D341Med (cell line): ENCODE measurements at places on chromosomes 6 and 20.

DNA sequence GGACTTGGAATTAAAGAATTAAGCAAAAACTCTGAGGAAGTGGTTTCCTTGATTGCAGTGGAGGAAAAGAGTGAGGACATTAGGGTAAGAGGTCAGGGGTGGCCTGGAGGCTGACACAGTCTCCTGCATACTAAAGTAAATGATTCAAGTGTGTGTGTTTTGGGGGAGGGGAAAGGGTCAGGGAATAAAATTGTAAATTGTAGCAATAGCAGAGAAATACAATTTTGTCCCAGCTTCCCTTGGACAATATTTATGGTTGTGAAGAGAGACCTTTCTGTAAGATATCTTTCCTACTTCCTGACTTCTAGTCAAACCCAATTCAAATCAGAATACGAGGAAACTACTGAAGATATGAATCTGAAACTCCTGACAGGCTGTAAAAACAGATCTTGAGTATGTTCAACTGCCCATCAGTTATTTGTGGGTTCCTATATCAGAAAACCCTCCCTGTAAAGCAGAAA, 143.4 kb upstream of the HMGN3 start:
- DNase-seq, result no peak

DNA sequence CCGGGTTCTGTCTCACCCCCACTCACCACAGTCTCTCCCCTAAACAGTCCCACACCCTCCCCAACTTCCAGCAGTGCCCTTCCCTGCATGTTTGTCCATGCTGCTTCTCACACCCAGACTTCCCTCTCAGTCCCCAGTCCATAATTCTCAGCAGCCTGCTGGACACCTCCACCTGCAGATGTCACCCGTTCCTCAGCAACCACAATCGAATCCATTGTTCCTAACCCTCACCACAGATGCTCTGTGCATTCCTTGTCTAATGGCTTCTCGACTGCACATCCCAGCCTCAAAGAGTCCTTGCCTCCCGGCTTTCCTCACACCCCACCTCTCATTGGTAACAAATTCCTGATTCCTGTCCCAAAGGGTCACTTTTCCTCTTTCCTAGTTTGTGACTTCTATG, 55.6 kb downstream of the GOPC start:
- DNase-seq, result no peak

DNA sequence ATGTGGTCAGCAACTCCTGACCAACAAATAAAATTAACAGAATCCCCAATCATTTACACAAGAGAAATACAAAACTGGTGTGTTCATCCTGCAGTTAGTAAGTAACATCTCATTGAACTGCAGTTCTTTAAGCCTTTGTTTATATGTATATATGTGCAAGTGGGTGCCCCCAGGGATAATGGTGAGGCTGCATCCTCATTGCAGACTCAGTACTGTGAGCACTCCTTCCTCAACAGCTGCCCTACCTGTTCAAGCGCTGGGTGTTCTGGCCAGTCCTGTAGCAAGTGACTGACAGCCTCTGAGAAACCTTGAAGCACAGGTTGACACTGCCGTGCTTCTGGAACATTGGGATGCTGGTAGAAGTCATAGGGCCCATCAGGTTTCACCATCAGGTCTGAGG, 49.8 kb upstream of the LYRM2 start:
- no peak for DNase-seq

DNA sequence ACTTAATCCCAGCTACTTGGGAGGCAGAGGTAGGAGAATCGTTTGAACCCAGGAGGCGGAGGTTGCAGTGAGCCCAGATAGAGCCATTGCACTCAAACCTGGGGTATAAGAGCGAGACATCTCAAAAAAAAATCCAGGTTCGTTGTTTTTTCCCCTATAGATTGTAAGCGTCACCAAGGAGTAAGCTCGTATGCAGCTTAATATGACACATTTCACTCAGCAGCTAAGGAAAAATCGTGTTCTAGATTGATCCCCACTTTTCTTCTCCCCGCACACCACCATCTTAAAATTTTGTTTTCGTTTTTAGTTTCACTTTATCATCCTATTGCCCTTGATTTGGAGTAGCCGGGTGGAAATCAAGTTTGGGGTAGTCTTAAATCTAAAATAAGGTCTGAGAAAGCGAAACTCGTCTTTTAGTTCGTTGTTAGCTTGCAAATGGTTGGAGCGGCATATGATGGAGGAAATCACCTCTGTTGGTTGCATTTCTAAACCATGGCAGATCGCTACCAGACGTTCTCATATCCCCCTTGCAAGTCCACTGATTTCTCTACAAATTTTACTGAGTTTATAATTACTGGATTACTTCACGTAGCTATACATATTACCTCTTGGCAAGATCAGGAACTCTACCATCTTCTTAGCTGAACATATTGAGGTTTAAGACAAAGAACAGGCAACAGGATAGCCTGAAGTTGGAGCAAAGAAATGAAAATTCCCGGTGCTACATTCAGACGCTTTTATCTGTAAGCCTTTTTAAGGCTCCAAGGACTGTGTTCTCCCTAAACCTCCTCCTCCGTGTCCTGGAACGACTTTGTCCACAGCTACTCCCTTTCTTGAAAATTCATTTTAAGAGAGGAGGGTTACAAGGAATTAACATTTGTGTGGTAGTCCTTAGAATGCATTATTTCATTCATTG, 91.1 kb upstream of the BTN3A2 start:
- no peak for DNase-seq

- no peak for DNase-seq
Observed at GRCh38 chr6:89793586-89793985, 26.0 kb downstream of the MDN1 start.

GRCh38 chr6:4336084-4336483, 200.7 kb upstream of the ECI2 start:
- DNase-seq, result peak; percentile 10

GRCh38 chr20:62980970-62981369, 25.8 kb downstream of the BHLHE23 start:
- peak; percentile 65 for DNase-seq

- no peak for DNase-seq
Observed at GRCh38 chr6:45658400-45658799, 280.7 kb upstream of the SUPT3H start.

GRCh38 chr6:23637296-23637695, 488.7 kb upstream of the NRSN1 start:
- no peak for DNase-seq

DNA sequence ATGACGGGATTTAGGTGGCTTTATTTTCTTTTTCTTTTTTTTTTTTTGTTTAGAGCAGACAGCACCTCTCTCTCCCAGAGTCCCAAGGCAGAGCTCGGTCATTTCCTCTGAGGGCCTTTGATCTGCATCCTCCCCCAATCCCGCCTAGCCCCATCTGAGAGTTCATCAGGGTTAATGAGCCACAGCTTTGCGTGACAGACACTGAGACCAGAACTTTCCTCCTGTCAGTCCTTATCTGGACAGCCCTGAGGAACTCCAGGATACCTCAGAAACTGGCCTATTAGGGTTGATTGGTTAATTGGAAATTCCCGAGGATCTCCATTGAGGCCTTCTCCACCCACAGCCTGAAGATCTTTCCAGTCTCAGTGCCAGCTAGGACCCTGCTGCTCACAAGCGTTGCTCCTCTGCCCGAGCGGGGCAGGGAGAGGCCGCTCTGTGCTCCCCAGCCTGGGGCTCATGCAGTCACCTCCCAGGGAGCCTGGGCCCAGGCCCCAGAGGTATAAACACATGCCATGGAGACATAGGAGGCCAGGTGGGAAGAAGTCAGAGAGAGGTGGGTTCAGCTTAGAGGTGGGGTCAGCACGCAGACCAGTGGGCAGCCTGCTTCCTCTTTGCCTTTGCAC, 1.4 kb upstream of the LRRN4 start:
- no peak for DNase-seq

- DNase-seq, result no peak
Observed at GRCh38 chr20:63330084-63330760, 30.9 kb downstream of the CHRNA4 start.

- no peak for DNase-seq
Observed at GRCh38 chr6:43835872-43836419, 65.9 kb downstream of the VEGFA start.

GRCh38 chr6:22079783-22080182, 217.1 kb downstream of the PRL start:
- no peak for DNase-seq

DNA sequence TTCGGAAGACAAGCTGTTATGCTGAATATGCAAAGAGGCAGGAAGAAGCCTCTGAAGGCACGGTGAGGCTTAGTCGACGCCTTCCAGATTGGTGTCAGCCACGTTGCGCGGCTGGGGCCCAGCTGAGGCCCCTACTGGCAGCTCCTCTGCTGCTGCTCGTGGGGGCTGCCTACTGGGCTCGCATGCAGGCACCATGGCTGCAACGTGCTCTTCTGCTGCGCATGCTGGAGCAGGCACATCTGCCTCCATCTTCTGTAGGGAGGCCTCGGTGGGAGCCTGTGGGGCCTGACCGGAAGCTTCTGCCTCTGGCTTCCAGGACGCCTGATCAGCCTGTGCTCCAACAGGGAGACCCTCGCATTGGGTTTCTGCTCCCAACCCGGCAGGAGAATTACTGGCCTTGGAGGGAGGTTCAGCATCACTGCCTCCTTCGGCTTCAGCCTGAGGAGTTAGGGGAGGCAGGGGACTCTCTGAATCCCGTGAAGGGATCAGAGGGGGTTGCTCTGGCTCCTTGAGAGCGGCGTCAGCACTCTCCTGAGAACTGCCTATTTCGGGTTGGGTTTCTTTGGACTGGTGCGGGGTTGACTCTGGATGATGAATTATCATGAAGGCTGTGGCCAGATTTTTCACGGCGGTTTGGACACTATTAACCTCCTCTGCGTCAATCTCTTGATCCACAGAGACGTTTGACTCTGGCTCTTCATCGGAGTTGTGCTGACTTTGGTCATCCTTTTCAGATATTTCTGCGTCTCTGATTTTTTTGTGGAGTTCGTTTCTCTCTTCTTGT, 49.1 kb downstream of the TXLNB start:
- no peak for DNase-seq

GRCh38 chr20:8049310-8049709, 29.7 kb upstream of the TMX4 start:
- DNase-seq, result no peak

- no peak for DNase-seq
Observed at GRCh38 chr20:47795214-47795907, 10.1 kb upstream of the SULF2 start.

DNA sequence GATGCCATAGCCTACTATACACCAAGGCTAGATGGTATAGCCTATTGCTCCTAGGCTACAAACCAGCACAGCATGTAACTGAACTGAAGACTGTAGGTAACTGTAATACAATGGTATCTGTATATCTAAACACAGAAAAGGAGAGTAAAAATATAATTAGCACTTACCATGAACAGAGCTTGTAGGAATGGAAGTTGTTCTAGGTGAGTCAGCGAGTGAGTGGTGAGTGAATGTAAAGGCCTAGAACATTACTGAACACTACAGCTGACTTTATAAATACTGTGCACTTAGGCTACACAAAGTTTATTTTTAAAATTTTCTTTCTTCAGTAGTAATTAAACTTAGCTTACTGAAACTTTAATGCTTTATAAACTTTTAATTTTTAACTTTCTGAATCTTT, 129.5 kb downstream of the BTBD9 start:
- no peak for DNase-seq

GRCh38 chr6:35267446-35267845, 7.9 kb downstream of the ZNF76 start:
- DNase-seq, result no peak

DNA sequence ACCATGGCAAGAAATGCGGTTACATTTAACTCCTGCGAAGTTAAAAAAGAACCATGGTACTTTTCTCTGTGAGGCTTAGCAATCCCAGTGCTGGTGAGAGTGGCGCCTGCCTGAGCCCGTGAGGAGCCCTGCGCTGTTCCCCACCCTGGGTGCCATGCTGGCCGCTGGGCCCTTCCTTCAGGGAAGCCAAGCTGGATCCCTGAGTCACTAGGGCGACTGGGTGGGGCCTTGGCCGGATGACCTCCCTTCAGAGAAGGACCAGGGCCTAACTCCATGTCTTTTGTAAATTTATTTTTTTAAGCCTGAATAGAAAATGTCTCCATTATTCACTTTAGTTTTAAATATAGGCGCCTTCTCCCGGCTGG, 209.1 kb downstream of the ERMARD start:
- peak; percentile 9 for DNase-seq

- DNase-seq, result no peak
Observed at GRCh38 chr20:3738111-3739053, 5.9 kb downstream of the HSPA12B start.

- no peak for DNase-seq
Observed at GRCh38 chr6:34438705-34439104, 12.8 kb upstream of the RPS10 start.

DNA sequence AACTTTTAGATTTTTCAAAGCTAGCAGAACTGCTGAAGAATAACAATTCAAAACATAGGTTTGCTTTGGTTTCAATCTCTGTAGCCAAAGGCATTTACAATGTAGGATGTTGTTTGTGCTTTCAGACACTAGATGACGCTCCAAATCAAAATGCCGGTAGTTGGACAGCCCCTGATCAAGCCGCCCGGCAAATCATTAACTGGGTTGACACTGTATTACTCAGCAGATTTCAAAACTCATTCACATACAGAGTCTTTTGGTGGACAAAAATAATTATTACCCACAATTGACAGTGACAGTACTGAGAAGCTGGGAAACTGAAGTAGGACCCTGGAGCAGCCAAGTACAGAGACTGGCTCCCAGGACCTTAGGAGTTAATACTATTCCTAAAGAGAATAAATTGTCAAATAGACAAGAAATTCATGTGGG, 21.3 kb upstream of the HFE start:
- peak; percentile 75 for DNase-seq

- DNase-seq, result no peak
Observed at GRCh38 chr6:167970230-167970629, 27.2 kb upstream of the KIF25 start.

DNA sequence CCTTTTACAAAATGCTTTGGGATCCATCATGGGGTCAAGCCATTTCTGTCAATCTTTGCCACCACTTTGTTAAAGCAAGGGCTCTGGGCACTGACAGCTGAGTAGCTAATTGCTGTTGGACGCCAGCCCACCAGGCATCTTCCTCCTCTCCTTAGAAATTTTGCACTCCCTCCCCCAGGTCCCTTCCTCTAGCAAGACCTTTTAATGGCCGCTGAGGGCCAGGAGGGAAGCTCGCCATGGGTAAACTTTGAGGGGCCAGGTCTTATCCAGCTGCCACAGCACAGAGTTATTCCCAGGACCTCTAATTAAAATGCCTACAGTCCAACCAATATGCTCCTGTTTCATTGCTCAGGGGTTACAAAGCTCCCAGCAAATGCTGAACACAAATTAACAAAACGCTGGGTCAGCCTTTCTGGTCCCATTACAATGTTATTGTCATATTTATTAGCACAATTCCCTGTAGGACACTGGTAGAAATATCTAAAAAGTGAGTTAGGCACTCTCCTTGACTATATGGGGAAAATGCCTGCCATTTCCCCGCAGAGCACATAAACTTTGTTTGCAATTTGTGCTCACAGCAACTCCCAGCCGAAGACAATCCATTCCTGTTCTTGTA, 16.8 kb downstream of the SCML4 start:
- peak; percentile 8 for DNase-seq
